ENCODE measurements at places on chromosomes 1 and 21.

- no peak for DNase-seq
Measured at GRCh38 chr1:110346690-110347089, 7.5 kb downstream of the RBM15 start.

DNA sequence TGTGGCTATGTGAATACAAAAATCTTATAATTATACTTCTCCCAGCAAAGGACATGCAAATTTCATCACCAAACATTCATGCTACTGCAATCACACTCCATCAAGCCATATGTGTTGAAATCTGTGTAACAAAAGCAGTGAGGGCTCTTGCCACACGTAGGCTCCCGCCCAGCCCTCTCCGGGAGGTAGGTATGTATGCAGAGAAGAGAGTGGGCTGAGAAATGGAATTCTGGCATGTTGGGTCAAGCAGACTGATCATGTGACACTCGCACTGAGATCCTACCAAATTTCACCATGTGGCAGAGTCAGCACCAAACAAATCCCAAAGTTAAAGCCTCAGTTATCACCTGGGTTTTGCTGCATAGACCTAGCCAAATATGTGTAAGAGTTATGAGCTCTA lies 49.7 kb downstream of the APP start:
- no peak for DNase-seq

DNA sequence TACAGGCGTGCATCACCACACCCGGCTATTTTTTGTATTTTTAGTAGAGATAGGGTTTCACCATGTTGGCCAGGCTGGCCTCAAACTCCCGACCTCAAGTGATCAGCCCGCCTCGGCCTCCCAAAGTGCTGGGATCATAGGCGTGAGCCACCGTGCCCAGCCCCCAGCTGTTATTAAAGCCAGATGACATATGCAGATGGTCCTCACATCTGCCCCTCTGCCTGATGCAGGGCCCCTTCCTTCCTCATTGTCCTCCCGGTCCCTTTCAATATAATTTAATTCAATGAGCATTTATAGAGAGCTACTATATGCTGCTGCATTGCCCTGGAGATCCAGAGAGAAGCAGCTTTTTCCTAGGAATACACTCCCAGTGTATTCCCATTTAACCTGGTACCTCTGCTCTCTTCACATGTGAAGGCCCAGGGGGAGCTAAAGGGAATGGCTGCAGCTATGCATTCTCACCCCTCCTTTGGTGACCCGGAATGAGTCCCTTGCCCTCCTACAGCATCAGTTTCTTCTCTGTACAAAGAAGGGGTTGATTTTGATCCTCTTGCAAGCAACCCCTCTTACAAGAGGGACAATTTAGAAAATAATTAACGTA lies 55.6 kb downstream of the L1TD1 start:
- no peak for DNase-seq

- no peak for DNase-seq
Measured at GRCh38 chr1:161921990-161922389, 101.7 kb downstream of the OLFML2B start.

DNA sequence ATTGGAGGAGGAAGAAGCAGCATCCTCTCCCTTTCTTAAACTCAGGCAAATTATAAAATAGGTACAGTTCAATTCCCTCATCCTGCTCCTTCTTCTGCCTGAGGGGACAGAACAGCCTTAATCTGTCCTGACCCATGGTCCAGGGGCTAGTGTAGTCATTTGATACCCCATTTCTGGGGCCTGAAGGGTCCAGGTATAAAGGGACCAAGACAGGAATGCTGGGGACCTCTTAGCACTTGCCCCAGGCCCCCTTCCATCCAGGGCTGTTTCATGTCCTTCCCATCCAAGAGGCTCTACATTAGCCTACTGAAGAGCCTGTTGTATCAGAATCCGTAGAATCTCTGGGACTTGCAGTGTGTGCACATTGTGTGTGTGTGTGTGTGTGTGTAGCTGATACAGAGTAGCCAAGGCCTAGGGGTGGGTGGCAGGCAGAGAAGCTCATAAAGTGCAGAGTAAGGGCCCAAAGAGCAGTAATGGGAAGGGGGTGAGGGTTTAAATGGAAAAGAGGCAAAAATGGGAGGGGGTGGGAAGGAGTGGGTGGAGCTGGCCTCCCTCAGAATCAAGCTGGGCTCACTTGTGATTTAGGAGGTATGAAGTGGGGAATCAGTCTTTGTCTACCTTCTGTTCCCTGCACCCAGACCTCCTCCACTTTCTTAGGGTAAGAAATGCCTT lies 32.4 kb downstream of the RUNX1 start:
- DNase-seq = no peak

DNA sequence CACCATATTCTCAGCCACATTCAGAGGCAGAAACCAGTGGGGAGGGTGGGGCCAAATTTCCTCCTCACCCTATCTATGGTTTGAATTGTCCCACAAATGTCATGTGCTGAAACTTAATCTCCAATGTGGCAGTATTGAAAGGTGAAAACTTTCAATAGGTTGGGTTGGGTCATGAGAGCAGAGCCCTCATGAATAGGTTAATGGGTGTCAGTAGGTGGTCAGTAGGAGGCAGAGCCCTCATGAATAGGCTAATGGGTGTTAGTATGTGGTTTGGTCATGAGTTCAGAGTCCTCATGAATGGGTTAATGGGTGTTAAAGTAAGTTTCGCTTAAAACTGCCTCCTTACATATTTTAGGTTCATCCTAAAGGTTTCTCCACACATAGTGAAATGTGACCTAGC lies 170.0 kb downstream of the FCRL5 start:
- no peak for DNase-seq

DNA sequence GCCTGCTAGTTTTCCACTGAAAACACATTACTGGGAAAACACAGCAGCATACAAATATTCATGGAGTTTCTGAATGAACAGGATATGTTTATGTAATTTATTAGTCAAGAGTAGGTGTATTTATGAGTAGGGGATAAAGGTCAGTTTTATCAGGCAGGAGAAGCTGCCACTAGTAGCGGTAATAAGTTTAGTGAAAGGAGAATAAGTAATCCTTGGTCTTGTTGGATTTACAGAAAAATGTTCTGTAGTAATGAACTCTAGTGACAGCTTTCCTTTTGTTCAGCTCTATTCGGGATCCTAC lies 1.2 kb downstream of the MAST2 start:
- DNase-seq = no peak

- no peak for DNase-seq
Measured at GRCh38 chr1:10644307-10645128, 151.9 kb downstream of the CASZ1 start.

- DNase-seq = no peak
Measured at GRCh38 chr1:107140703-107141490, at the start of gene NTNG1. Gene NTNG1 (plus strand): TSS chr1:107141039.

DNA sequence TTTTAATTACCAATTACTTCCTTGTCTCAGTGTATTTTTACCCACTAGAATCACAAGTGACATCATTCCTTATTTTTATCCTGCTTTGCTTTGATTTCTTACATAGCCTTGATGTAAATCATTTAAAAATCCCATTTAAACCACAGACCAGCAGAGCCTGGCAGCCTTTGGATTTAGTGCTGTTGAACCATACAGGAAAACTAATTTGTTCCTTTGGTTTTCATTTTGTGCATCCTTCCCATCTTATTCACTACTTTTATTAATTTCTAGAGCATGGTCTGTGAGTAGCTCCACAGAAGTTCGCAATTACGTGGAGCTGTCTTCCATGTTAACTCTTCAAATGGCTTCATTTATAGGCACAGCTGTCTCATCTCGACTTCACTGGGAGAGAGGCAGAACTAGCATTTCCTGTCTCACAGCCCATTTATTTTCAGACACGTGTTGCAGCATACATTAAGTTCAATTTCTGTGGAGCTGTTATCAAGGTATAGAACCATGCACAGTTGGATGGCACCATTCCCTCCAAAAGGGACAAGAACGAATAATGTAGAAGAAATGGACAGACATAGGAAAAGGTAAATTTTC lies 235.3 kb downstream of the MRPL39 start:
- no peak for DNase-seq

DNA sequence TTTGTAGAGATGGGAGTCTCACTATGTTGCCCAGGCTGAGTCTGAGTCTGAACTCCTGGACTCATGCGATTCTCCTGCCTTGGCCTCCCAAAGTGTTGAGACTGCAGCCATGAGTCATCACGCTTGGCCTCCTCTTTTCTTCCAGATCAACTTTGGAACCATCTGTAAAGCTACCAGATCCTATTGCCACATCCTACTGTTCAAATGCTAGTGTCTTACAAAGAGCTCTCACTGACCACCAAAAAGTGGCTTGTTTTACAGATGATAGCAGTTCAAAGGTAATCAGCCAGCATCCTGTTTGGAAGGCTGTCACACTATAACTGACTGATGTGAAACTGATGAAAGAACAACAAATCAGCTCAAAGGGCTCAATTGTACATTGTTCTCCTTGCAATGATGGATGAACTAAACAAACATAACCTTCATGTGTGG lies 221.6 kb downstream of the AKT3 start:
- DNase-seq = no peak

GRCh38 chr1:46421739-46422138 lies 27.6 kb downstream of the FAAH start:
- no peak for DNase-seq

- no peak for DNase-seq
Measured at GRCh38 chr1:84366786-84367185, 31.5 kb upstream of the DNASE2B start.

GRCh38 chr1:27403931-27404330 lies 11.5 kb downstream of the GPR3 start:
- DNase-seq = no peak

DNA sequence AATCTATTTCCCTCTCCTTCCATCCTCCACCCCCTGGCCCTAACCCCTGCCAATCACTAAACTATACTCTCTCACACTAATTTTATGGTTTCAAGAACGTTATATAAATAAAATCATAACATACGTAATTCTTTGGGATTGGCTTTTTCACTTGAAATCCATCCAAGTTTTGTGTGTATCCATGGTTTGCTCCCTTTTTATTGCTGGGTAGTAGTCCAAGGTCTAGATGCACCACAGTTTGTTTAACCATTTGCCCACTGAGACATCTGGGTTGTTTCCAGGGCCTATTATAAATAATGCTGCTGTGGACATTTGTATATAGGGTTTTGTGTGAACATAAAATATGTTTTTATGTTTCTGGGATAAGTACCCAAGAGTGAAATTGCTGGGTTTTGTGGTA lies 61.4 kb downstream of the TEX35 start:
- DNase-seq = no peak

DNA sequence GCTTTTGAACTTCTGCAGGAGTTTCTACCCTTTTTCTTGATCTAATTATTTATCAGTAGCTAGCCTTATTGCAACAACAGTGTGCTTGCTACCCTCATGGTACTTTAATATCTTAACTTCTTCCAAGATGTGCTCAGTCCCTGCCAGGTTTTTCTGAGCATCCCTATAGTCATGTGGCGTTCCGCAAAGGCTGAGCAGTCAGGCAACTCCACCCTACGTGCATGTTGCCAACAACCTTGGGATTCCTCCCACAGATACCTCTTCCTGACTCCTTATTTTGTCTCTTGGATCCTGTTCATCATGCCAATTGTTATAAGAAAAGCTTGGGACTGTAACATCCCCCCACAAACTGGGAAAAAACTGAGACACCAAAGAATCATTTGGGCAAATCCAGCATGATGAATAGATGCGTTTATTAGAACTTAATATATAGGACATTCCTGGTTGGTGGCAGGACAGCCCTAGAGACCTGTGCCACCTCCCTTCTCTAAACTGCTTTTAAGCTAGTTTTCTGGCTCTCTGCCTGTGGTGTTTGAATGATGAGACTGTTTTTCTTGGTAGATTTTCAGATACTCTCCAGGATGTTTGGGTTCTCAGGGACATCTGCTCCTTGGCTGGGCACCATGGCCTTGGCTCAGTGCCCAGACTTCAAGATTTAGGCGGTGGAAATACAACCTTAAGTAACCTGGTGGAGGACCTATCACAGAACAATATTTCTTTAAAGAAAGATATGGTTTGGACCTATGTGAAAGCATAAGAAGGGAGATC lies 27.1 kb upstream of the KCTD3 start:
- no peak for DNase-seq

- no peak for DNase-seq
Measured at GRCh38 chr1:174479281-174479680, 31.5 kb downstream of the GPR52 start.

DNA sequence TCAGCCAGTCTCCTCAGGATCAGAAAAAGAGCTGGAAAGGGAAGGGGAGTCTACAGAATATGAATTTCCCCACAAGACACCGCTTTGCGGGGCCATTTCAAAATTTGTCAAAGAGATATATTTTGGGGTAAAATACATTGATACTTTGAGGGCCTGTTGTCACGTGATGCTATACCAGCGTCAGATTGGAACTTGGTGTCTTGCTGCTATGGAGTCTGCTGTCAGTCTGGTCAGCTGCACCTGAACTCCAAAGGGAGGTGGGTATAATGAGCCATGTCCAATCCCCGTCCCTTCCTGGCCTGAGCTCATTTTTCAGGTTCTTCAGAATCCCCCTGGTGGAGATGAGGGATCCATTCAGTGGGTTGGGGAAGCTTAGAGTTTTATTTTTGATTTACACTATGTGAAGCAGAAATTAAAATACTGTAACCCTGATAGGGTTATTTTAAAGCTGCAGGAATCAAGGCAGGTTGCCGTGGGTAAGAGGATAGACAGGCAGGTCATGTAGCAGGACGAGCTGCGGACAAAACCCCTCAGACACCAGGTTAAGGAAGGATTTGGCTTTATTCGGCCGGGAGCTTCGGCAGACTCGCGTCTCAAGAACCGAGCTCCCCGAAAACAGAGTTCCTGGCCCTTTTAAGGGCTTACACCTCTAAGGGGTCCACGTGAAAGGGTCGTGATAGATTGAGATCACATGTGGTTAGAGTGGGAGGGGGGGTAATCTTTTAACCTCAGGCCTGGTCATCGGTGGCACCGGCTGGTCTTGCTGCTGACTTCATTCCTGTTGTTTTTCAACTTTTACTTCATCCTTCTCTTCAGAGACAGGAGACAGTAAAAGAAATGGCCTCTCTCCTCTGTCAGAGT lies 2.2 kb upstream of the POFUT2 start:
- DNase-seq = no peak

GRCh38 chr1:25031601-25031965 lies 101.5 kb upstream of the RUNX3 start:
- no peak for DNase-seq

- DNase-seq = no peak
Measured at GRCh38 chr1:107200631-107201030, 59.8 kb downstream of the NTNG1 start.

GRCh38 chr1:164591858-164592257 lies 32.9 kb downstream of the PBX1 start:
- no peak for DNase-seq

DNA sequence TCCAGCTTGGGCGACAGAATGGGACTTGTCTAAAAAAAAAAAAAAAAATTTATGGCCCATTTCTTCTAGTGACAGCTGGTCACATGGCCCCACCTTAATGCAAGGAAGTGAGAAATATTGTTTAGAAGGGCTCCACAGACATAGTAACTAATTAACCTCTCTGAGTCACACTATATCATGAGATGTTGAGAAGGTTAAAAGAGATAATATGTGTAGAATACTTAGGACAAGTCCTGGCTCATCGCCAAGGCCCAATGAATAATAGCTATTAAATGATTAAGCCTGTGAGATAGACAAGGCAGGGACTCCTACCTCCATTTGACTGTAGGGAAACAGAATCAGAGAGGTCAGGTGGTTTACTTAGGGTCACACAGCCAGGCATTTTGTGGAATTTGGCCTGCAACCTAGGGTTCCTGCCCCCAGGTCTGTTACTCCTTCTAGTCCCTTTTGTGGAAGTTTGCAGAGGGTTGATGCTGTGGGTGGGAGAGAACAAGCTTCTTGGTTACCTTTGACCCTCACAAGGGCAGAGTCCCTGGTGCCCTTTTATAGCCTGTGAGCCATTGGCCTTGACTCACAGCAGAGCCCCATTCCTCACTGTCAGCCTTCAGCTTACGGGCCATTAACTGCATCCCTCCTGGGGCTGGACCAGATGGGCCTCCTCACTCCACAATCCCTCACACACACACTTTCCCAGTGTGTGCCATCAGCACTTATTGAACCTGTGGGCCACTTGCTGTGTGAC lies 48.5 kb downstream of the OPRD1 start:
- no peak for DNase-seq
